ENCODE measurements at places on chromosomes 7 and 10.

DNA sequence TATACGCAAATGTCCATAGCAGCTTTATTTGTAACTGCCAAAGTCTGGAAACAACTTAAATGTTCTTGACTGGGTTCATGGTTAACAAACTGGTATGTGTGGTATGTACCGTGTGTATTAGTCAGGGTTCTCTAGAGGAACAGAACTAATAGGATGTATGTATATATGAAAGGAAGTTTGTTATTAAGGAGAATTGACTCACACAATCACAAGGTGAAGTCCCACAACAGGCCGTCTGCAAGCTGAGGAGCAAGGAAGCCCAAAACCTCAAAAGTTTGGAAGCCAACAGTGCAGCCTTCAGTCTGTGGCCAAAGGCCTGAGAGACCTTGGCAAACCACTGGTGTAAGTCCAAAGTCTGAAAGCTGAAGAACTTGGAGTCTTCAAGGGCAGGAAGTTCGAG, 66.8 kb downstream of the TMEM168 start:
- DNase-seq = no peak

DNA sequence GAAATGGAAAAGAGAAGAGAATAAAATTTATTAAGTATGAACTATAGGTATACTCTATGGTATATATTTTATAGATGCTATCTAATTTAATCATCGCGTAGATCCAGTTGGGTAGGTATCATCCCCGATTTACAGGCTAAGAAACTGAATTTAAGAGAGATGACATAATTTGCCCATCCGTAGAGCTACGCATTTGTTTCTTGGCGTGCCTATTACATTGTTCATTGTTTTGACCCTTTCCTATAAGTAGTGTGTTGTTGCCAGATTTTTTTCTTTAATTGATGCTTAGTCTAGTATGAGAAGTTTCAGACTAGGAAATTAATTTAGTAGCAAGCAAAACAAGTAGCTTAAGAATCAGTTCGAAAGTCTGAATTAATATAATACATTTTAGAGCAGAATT, 205.7 kb upstream of the NPSR1 start:
- DNase-seq = no peak

DNA sequence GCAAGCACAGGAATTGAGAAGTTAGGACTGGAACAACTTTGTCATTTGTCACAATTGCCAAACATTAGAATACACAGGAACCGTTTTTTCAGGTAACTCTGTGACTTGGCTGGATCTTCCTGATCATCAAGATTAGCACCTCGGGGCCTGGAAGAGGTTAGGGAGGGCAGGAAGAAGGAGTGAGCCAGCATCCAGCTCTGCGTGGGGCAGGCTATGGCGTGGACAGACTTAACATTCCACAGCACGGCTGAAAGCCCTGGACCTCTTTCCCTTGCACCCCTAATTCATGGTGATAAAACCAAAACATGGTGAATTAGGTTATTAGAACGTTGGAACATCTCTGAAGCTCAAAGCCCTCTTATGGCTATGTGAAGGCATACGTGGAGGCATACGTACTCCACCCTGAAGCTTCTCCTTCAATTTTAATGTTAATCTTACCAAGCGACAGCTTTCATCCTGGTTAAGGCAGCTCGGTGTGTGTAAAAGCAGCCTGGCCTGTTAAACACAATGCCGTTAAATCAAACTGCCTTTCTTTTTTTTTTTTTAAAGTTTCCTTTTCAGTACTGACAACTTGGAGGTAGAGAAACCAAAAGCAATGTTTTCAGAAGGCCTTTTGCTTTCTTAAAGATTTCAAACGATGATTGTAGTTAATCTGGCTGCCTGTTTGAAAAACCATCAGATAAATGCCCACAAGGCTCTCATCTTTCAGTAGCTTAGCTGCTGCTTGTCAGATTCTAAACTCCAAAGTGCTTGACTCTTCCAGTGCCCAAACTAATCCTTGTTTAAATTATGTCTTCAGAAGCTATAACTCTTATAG, 4.5 kb downstream of the GRK5 start:
- DNase-seq = no peak

- DNase-seq = no peak
These were observed 100.7 kb downstream of the ST8SIA6 start for GRCh38 chr10:17353568-17354300.

DNA sequence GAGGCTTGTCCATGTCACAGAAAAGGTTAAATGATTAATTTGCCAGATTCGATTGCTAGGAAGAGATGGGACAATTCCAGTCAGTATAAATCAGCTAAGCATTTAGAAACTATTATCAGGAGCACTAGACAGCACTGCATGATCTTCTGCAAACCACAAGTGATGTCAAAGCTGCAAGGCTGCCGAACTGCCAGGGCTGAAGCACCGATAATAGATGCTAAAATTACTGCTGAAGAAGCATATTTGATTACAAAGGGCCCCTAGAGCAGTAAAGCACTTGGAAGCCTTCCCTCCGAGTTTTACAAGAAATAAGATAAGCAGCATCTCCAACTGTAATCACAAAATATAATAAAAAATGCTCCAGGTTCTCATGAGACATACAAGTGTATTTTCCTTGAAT, 40.6 kb downstream of the RNLS start:
- no peak for DNase-seq

- DNase-seq = no peak
These were observed 26.1 kb upstream of the GPR26 start for GRCh38 chr10:123640016-123640535.

DNA sequence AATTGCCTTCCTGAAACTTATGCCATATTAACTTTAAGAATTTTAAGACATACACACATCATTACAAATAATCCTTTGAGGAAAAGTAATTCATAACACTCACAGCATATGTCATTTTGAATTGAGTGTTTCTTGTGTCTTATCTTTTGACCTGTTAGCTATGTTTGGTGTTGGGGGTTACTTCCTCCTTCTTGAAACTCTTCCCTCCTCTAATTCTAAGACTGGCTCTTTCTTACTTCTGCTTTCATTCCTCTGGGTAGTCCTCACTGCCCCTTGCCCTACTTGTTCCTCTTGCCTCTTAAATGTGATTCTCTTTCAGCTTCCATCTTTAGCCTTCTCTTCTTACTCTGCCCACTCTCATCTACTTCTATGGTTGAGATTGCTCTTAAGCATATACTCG, 28.3 kb upstream of the PIP4K2A start:
- DNase-seq = no peak

DNA sequence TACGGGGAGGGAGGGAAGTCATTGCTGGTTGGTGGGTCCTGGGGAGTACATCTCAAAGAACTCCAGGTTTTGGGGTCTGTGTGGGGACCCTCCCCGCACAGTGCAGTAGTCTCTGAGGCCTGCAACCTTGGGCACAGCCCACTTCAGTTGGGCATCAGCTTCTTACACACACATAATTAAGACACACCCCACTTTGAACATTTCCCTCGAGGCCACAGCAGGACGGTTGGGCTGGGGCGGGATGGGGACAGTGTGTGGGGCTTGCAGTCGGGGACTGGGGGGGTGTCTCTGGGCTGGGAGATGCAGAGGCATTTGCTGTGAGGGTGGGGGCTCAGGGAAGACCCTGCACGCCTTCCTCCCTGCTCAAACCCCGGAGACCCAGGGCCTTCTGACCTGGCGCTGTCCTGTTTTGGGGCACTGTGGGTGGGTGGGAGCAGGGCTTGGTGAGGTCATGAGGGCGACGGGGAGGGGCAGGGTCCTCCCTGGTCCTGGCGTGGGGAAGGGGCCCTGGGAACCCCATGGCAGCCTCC, 1.3 kb downstream of the LFNG start:
- DNase-seq = no peak

DNA sequence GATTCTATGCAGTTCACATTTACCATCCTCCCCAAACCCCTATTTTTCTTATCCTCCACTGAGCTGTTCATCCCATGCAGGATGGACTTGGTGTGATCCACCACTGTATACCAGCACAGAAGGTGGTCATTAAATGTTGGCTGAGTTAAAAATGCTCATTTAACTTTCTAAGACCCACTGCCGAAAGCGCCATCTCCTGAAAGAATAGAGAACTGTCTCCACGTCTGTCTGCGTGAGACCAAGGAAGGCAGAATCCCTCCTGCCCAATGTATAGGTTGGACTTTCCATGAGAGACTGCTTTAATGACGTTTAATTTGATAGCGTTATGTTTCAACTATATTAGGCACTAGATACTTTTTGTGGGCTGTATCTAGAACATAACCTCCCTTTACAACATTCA, 124.3 kb downstream of the GPAM start:
- DNase-seq = no peak

DNA sequence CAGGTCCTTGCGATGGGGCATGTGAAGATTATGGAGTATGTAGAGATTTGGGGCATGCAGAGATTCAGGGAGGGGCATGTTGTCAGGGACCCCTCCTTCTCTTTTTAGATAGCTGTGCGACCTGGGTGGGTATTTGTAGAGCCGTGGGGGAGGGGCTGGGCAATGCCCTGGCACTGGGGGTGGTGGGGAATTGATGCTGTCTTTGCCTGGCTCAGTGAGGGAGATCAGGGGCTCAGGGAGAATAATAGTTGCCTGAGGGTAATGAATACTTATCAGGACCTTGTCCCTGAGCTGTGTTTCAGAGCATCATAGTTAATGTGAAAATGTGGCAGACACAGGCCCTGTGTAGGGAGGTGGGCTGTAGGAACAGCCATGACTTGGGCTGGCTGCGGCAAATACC, 3.5 kb downstream of the RAMP3 start:
- no peak for DNase-seq

- DNase-seq = no peak
These were observed 260.9 kb upstream of the FZD8 start for GRCh38 chr10:35903021-35903420.

DNA sequence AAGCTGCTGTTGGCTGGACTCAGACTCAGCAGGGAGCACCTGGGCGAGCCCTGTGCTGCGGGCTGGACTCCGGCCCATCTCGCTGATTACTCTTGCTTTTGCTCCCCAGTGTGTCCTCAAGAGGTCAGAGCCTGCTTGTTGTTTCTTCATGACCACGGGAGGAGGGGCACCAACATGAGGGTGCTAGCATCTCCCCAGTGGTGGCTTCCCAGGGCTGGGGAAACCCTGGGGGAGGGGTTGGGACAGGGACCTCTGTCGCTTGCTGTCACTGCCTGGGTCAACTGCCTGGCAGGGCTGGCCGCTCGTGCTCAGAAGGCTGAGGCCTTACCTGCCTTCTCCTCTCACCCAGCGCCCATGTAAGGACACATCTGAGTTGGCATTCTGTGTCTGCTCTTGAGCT, 152.3 kb upstream of the SHH start:
- DNase-seq = no peak

DNA sequence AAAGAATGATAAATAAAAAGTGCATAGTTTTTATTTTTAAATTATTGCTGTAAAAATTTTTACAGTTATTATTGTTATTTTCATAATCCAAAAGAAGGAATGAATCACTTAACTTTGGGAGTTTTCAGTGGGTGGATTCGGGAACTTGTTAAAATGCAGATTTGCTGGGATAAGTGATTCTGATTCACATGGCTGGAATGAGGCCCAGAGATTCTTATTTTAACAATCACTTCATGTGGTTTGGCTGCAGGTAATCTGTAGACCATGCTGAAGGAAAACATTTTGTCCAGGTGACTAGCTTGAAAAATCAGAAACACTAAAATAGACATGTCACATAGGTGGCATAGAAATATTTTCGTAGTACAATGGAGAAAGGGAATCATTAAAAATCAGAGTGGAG, 13.9 kb downstream of the CROT start:
- DNase-seq = no peak

- no peak for DNase-seq
These were observed 39.0 kb downstream of the TAF3 start for GRCh38 chr10:7857262-7857661.

- no peak for DNase-seq
These were observed 38.9 kb upstream of the CTBP2 start for GRCh38 chr10:125199270-125199669.

DNA sequence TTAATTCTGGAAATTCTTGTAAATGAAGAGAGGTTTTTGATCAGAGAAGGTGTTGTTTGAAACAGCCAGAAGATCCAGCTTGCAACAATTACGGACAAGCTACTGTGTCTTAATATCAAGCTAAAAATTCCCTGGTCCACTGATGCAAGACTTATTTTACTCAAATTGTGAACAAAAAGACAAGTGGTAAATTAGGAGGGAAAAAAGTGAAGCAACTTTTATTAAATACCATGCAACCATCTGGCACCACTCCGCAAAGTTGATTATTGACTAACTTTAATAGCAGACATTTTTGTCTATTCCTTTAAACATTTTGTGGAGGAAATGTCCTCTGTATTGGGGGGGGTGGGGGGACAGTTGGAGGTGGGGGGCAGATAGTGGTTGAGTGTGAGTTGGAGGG, 5.1 kb upstream of the CAV2 start:
- DNase-seq = no peak

DNA sequence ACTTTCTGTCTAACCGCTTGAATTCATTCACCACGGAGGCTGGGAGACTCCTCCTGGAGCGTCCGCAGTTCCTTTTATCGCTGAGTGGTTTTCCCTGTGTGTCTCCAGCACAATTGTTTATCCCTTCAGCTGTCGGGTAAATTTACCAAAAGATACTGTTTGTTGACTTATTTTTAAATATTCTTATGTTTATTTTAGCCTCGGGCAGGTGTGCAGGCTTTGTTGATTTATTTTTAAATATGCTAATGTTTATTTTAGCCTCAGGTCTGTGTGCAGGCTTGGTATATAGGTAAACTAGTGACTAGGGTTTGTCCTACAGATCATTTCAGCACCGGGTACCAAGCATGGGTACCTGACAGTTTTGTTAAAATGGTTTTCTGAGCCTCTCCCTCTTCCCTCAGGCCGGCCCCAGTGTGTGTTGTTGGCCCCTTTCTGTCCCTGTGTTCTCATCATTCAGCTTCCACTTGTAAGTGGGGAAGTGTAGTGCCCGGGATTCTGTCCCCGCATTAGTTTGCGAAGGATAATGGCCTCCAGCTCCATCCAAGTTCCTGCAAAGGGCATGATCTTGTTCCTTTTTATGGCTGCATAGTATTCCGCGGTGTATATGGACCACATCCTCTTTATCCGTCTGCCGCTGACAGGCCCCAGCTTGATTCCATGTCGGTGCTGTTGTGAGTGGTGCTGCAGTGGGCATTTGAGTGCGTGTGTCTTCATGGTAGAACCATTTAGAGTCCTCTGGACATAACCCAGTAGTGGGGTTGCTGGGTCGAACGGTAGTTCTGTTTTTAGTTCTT, 5.3 kb downstream of the GET4 start:
- DNase-seq = no peak

- no peak for DNase-seq
These were observed 85.8 kb downstream of the PAXIP1 start for GRCh38 chr7:154916856-154917807.

Measured in BE2C (cell line).